ENCODE measurements at places on chromosomes 1 and 21.

GRCh38 chr21:17730782-17731181, 88.4 kb downstream of the C21orf91 start:
- DNase-seq: no peak

DNA sequence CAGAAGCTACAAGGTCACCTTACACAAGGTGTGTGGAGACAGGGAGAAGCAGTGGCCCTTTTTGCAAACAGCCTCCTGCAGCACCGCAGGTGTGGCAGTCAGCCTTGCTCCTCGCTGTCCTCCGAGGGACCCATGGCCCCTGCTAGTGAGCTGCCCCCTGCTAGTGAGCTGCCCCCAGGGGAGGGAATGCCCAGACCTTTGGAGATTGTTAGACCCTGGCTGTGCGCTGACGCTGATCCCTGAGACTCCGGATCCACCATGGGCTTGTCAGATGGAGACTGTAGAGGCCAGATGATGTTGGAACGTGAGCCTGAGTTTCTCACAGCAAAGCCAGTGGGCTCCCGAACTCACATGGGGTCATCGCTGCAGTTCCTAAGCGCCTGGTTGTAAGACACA, 172.2 kb downstream of the NPHP4 start:
- DNase-seq: no peak

GRCh38 chr1:3787745-3788605, 8.3 kb downstream of the LRRC47 start:
- no peak for DNase-seq

GRCh38 chr1:109914587-109915240, 4.1 kb downstream of the CSF1 start:
- no peak for DNase-seq

- no peak for DNase-seq
Observed at GRCh38 chr1:39270368-39270767, 65.9 kb downstream of the MACF1 start.

- DNase-seq: no peak
Observed at GRCh38 chr1:116572099-116572498, 1.3 kb upstream of the CD58 start.

DNA sequence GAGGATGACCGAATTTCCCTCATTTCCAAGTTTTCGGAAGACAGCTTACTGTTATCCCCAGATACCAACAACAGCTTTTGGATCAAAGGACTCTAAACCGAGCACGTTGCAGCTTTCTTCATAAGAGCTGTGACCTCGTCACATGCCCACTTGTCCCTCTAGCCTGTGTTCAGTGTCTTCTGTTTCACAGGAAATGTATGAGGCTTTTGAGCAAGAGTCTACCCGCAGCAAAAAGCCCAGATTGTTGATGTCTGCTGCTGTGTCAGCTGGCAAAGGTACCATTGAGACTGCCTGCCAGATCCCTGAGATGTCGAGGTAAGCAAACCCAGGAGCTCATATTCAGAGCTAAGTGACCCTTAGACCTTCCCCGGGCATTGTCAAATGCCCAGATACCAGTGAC, 24.1 kb downstream of the CHI3L2 start:
- DNase-seq: no peak

- no peak for DNase-seq
Observed at GRCh38 chr1:179121159-179121938, 39.5 kb downstream of the TOR3A start.

- DNase-seq: no peak
Observed at GRCh38 chr21:45809421-45809820, 165.9 kb downstream of the PCBP3 start.

DNA sequence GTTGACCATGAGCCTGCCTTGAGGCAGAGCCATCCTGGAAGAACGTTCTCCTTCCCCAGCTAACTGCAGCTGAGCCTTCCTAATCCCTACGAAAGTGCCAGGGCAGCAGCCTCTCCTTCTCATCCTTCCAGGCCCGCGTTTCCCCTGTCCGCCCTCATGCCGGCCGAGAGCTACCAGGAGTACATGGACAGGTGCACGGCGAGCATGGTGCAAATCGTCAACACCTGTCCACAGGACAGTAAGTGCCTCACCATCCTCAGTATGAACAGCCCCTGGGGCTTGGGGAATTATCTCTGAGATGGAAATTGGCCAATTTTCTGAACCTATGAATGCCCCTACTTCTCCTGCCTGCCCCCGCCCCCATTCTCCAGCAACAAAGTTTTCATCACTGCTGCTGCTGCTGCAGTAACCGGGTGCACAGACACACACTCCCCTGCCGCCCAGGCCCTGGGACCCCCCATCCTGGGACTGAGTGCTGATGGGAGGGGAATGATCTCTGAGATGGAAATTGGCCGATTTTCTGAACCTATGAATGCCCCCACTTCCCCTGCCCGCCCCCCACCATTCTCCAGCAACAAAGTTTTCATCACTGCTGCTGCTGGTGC, 39.6 kb downstream of the UBASH3A start:
- DNase-seq: no peak

- DNase-seq: no peak
Observed at GRCh38 chr1:236686815-236687160, 489 bp downstream of the ACTN2 start.

DNA sequence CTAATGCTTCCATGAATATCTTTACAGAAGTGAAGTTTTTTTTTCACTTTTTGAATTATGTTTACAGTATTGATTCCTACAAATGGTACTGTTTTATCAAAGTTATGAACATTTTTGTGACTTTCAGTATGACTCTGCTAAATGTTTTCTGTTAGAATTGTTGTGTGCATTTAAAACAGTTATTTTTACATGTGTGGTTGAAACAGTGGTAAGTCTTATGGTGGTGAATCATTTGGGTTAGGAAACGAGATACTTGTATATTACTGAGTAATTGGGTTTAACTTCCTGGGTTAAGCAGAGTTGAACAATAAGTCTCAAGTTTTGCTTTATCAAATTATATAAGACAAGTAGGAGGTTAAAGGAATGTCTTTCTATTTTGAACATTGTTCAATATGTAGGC, 66.8 kb downstream of the VPS13D start:
- no peak for DNase-seq

DNA sequence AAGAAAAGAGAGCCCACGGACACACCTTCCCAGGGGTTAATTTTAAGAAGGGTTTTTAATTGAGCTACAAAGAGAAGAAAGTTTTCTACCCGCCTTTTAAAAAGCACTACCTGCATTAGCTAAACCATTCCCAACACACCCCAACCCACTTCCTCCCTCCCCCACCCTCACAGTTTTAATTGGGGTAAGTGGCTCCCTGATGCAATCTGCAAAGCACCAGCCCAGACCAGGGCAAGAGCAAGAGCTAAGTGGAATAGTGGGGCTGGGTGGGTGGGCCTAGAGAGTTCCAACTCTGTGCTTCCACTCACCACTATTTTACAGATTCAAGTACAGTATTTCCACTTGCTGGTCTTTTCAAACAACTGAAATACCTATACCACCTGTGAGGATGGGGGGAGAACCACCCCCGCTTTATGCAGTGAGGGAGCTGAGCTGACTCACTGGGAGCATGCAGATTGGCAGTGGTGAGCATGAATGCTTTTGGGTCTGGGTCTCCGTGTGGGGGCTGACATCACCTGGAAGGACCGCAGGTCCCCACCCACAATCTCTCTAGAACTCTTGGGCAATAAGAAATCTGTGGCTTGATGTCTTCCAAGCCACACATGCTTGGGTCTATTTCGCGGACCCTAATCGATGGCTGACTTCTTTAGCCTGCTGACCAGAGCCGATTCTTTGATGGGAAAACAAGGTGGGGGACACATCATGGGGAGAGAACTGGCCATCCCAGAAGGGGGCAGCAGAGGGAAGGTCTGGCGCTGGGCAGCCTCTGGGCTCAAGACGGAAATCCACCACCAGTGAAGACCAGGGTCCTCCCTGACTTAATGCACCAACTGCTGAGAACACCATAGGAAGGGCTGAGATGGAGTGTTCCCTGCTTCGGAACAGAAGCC, 95.5 kb downstream of the SSBP3 start:
- no peak for DNase-seq

GRCh38 chr1:39391691-39392679, 99.5 kb upstream of the BMP8A start:
- DNase-seq: no peak

- no peak for DNase-seq
Observed at GRCh38 chr1:211145944-211146343, 12.0 kb upstream of the KCNH1 start.

DNA sequence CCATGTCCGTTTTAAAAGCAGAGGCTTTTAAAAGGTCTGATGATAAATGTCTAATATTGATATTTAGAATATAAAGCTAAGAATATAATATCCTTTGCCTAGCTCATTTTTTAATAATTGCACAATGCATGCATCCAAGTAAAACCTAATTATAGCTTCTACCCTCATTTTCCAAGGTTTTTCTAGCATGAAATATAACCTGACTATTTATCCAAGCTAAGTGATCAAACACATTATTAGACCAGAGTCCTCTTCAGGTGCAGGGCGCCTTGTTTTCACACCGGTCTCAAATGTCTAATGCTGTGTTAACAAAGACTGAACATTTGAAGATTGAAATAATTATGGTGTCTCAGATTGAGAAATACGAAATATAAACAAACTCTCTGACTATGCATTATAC, 648.9 kb upstream of the CXADR start:
- DNase-seq: no peak

GRCh38 chr21:39681845-39682244, 63.1 kb upstream of the IGSF5 start:
- DNase-seq: no peak

GRCh38 chr1:193957556-193958095, 771.2 kb upstream of the B3GALT2 start:
- DNase-seq: no peak

DNA sequence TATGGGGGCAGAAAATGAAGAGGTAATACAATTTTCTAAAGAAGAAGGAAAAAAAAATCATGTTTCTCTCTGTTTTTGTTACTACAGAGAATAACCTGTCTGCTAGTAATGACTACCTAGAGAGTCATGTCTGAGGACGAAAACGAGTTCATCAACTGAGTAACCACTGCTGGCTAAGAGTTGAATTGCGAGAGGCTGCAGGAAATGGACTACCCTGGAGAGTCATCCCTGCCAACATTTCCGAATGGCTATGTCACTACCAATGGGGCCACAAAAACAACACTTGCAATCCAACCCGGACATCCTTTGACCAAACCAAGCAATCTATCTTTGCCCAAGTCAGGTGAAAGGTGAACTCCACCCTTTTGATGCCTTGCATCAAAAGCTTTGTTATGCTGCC, 120.6 kb downstream of the FCRL5 start:
- DNase-seq: no peak

- no peak for DNase-seq
Observed at GRCh38 chr1:216793973-216794372, 70.7 kb upstream of the ESRRG start.

- no peak for DNase-seq
Observed at GRCh38 chr1:41766546-41766945, 152.2 kb downstream of the HIVEP3 start.

- no peak for DNase-seq
Observed at GRCh38 chr1:207047505-207047904, 3.5 kb downstream of the YOD1 start.

- DNase-seq: no peak
Observed at GRCh38 chr1:118485757-118486156, 300.7 kb upstream of the SPAG17 start.

DNA sequence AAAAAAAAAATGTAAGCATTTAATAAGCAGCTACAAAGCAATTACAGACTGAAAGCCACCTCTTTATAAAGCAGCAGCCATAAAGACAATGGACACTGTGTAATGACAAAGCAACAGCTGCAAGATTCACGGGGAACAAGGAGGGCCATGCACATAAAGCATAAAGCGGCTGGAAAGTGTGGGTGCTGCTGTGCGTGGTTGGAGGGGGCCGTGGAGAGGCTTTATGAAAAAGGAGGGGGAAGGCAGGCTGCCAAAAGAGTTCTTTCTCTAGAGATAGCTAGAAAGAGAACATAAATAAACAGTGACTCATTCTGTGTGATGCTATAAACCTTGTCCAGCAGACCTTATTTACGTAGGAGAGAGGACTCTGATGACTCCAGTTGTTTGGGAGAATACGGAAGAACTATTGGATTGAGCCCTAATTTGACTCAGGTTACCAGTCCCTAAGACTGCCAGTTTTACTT, 49.3 kb downstream of the ADAMTS1 start:
- no peak for DNase-seq

GRCh38 chr1:233015965-233016364, 65.6 kb downstream of the NTPCR start:
- no peak for DNase-seq

- peak; percentile 45 for DNase-seq
Observed at GRCh38 chr1:27000817-27001460, 7.4 kb downstream of the TRNP1 start.

DNA sequence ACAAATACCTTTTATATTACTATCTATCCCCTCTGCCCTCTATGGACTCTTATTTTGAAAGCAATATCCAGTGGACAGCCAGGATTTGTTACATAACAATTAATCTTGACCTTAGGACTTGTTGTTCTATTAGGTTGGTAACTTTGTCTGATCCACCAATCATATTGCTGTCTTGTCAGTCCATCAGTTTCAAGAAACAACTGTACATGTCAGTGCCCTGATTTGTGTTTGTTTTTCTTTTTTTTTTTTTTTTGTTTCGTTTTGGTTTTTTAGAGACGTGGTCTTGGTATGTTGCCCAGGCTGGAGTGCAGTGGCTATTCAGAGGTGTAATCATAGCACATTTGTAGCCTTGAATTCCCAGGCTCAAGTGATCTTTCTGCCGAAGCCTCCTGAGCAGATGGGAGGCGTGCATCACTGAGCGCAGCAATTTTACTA, 1.5 kb upstream of the SCP2 start:
- no peak for DNase-seq

GRCh38 chr1:217088011-217088410, 364.8 kb upstream of the ESRRG start:
- no peak for DNase-seq

DNA sequence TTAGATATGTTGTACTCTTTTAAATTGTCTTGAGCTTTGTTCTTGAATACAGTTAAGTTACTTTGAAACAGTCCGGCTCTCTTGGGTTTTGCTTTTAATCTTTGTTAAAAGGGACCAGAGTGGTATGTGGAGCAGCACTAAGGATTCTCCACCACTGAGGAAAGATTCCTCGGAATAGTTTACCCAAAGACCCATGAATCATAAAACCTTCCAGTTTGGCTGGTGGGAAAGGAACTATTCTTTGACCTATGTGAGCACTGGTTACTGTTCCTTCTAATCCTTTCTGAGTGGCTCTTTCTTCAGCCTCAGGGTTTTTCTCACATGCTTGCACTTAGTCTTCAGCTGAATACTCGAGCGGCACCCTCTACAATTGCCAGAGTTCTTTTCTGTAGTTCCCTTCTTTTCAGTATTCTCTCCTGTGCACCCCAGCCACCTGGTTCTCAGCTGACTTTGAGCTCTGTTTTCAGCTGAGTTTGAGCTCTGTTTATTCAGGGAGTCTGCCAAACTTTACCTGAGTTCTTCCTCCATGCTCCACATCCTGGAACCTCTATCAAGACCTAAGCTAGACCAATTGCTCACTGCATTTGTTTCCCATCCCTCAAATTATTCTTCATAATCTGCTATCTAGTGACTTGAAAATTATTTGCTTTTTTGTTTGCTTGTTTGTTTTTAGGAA, 253.8 kb upstream of the PLXNA2 start:
- no peak for DNase-seq

- no peak for DNase-seq
Observed at GRCh38 chr1:204031098-204031710, 41.7 kb upstream of the SOX13 start.
